ENCODE measurements at places on chromosomes 13 and 19.

GRCh38 chr13:84439108-84439507, 556.8 kb upstream of the SLITRK1 start:
- DNase-seq = no peak

- no peak for DNase-seq
These were observed 309.9 kb downstream of the DCT start for GRCh38 chr13:94169454-94170144.

- no peak for DNase-seq
These were observed 2.0 kb downstream of the COL5A3 start for GRCh38 chr19:10008184-10008765.

- DNase-seq = no peak
These were observed 54.6 kb downstream of the OR10H4 start for GRCh38 chr19:16003391-16003790.

- peak; percentile 98 for DNase-seq
These were observed 8.6 kb downstream of the C19orf81 start for GRCh38 chr19:50657712-50658440.

GRCh38 chr13:54162069-54162468, 1133.5 kb downstream of the OLFM4 start:
- DNase-seq = no peak

Data from cerebellar nuclear complex (tissue), 1 donor.